ENCODE measurements at places on chromosomes 1 and 21. TPM values are rescaled to one million over a fixed set of nuclear protein-coding genes. Genes with fewer than 3 reads are reported as not detected.

Gene XKR8
- 8.3 TPM for total RNA-seq

Gene PLEKHA6
- 0.29 TPM for total RNA-seq

Gene THEM5
- total RNA-seq = not detected

Gene ALDH4A1
- total RNA-seq = 4.4 TPM

Gene PAQR7
- 4.5 TPM for total RNA-seq

Gene ZCCHC17
- total RNA-seq = 22.8 TPM

Gene ZNHIT6
- total RNA-seq = 47.8 TPM

Gene ACTA1
- not detected for total RNA-seq

Gene PARK7
- 401 TPM for total RNA-seq

Gene ANKRD65
- total RNA-seq = not detected

Gene OR2T3
- not detected for total RNA-seq

Gene CNN3
- 1.9 TPM for total RNA-seq

Gene KRTAP13-2
- not detected for total RNA-seq

Gene RGSL1
- total RNA-seq = not detected

Gene MIER1
- total RNA-seq = 64.2 TPM

Gene FCRL6
- not detected for total RNA-seq

Gene TNFRSF1B
- total RNA-seq = 255 TPM

Gene SMG5
- total RNA-seq = 123 TPM

Gene NBPF4
- total RNA-seq = 0.13 TPM

Gene KRTAP21-2
- total RNA-seq = not detected

Gene CFAP126
- not detected for total RNA-seq

Gene SPRR2B
- not detected for total RNA-seq

Gene FAM177B
- not detected for total RNA-seq

Gene NBPF3
- 4.8 TPM for total RNA-seq

Gene TBCE
- 23.9 TPM for total RNA-seq

Gene NHLH1
- 0.30 TPM for total RNA-seq

Gene FAAH
- 10.4 TPM for total RNA-seq

Gene CAPN8
- total RNA-seq = not detected

Gene LCE3E
- total RNA-seq = not detected

Gene ZBTB48
- total RNA-seq = 33.7 TPM

Gene STIL
- total RNA-seq = 7.6 TPM

Measured in activated T-cell treated with anti-CD3 and anti-CD28 coated beads, Interleukin-2, amount 50 U/mL, for 4 hours (primary cell).